NCI-H187 treated with DMSO at 0.1 percent for 48 hours (cell line): ENCODE measurements at places on chromosomes 11 and 22.

DNA sequence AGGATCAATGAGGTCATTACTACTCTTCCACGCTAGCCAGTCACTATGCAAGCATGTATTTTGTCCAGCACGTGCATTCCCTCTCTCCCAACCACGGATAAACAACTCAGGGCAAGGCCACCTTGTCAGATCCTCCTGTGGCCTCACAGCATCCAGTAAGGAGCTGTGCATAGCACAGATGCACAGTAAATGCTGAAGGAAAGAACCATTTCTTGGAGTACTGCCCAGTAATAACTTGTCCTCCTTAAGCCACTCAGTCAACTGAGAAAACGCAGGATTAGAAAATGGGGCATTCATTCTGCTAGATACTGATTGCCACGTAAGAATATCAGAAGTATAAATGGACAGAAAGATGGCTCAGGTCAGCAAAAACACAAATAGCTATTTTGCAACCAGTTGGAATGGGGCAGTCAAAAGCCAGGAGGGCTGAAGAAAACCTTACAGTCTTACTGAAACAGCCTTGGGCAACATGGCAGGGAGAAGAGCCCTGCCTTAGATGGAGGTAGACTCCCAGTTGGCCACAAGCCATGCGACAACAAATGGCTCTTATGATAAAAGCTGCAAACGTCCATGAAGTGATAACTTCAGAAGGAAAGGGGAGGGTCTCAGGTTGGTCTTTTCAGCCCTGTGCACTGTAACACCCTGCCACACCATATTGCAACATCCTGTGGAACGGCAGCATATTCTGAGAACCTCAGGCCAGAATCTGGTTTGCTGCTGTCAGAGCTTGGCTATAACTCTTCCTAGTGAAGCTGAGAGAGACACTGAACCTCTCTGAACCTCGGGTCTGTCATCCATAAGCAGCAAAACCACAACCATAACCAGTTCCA, 23.0 kb downstream of the PC start:
- no peak for DNase-seq

DNA sequence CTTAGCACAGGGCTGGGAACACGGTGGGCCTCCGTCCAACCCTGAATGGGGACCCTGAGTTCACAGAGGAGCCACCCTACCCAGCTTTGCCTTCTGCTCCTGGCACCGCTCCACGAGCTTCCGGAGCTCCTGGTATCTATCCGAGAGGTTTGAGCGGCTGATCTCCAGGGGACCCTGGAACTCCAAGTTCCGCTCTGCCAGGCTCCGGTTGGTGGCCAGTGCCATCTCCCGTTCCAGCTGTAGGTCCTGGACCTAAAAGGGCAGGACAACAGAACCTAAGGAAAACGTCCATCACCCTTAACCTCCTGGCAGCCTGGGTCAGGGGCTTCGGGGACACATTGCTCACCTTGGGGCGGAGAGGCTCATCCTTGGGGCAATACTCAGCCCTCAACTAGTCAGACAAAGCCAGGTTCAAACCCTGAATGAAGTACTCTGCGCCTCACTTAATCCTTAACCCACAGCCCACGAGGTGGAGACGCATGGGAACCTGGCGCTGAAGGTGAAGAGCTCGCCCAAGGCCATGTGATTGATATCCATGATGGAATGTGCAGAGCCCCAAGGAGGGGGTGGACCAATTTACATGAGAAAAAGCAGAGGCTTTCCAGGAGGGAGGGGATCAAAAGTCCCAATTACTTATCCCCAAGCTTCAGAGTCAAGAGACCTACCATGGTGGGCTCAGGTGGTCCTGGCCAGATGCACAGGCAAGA, 27.1 kb downstream of the VPS37C start:
- DNase-seq: no peak

DNA sequence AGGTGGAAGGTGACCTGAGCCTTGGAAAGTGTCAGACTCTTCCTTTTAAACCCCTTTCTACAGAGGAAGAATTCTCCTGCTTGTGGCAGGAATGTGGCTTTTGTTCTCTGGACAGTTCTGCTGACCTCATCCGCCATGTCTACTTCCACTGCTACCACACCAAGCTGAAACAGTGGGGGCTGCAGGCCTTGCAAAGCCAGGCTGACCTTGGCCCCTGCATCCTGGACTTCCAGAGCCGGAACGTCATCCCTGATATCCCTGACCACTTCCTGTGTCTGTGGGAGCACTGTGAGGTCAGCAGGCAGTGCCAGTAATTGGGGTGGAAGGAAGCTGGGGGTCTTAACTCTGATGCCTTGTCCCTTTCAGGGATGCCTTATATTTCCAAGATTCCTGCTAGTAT, 9.3 kb downstream of the HINFP start:
- no peak for DNase-seq

DNA sequence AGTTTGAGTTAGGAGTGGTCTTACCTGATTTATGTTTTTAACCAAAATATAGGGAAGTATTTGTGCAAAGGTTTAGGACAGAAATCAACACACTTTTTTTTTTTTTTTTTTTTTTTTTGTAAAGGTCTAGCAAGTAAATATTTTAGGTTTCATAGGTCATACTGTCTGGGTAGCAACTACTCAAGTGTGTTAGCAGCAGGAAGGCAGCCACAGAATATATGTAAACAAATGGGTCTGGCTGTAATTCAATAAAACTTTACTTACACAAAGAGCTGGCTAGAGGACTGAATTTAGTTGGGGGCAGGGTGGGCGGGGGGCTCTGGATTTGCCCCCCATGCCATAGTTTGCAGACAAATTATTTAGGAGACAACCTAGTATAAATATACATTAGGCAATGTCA, 510.4 kb downstream of the NELL1 start:
- DNase-seq: no peak

DNA sequence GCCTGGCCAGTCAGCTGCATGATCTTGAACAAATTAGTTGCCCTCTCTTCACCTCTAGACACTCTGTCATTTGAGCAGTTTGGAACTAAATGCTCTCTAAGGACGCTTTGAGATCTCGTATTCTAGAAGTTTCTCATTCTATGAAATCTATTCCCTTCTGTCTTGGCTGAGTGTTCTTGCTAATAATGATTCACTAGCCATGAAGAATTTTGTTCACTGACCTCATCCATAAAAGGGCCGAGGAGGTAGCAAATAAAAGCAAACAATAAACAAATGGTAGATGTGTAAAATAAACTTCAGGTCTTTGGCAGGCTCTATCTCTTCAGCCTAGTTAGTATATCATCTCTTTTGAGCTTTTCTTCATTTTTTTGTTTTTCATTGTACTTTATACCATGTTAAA, 76.6 kb downstream of the USP35 start:
- no peak for DNase-seq

DNA sequence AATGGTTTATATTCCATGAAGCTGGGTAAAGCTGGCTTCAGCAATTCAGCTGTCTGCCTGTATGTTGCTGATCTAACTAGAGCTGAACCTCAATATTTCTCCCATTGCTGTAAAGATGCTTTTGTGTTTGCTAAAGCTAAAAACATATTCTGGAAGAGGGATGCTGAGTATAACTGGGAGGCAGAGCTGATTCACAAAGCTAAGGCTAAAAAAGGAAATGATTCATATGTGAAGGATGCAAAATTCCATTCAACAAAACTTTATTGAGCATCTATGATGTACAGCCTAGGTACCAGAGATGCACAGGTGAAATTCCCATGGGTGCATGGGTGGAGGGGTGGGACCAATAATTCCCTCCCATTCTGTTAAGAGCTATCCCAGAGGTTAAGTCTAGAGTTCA, 193.9 kb downstream of the KIF18A start:
- DNase-seq: no peak

- no peak for DNase-seq
These were observed 28.6 kb downstream of the MMP20 start for GRCh38 chr11:102596578-102596977.

- no peak for DNase-seq
These were observed 24.9 kb upstream of the C11orf58 start for GRCh38 chr11:16713594-16713993.

DNA sequence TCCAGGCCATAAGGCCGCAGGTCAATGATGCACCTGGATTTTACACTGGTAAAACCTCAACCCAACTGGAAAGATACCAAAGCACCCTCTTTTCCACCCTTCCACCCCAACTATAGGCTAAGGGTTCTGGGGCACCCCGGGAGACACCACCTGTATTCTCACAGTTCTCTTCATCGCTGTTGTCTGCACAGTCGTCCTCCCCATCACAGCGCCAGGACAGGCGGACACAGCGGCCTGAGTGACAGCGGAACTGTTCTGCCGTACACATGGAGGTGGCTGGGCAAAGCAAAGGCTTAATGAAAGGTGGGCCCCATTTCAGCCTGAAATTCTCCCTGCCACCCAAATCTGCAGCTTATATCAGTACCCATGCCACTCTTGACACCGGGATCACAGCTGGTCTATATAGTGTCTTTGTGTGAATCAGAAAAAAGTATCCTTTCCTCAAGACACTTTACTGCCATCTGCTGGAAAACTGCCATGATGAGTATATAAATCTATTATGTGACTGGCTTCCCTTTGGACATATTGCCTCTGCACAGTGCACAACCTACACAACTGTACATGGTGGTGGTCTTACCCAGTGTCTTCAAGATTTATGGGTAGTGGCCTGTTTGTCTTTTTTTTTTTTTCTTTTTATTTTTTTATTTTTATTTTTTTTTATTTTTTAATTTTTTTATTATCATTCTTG, 21.5 kb downstream of the LRP4 start:
- peak; percentile 56 for DNase-seq

DNA sequence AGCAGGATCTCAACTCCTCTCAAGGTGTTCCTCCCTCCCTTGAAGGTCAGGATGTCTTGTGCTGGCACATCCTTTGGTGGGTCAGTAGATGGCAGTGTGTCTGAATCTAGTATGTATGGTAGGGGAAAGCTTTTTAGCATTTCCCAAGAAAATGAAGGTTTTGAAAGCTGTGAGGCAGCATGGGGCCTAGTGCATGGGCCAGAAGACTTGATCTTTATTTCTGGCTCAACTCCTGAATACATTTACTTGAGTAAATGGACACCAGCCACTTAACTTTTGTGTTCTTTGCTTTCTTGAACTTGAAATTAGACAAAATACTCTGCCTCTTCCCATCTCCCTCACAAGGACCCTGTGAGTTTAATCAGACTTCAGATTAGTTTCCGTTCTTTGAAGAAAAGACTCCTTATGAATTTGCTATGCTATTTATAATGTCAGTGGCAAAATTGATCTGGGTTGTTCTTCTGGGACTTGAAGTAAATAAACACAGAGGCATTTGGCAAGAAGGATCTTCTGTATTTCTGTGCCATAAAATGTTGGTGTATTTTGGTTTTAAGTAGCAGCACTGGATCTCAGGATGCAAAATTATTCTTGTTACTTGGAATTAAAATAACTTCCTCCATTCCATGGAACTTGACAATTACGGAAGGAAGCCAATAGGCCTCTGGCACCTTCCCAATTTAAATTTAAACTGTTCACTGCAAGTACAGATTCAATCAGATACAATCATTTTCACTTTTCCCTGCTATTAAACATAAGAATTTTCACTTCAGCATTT, 288.8 kb downstream of the CASP12 start:
- no peak for DNase-seq

DNA sequence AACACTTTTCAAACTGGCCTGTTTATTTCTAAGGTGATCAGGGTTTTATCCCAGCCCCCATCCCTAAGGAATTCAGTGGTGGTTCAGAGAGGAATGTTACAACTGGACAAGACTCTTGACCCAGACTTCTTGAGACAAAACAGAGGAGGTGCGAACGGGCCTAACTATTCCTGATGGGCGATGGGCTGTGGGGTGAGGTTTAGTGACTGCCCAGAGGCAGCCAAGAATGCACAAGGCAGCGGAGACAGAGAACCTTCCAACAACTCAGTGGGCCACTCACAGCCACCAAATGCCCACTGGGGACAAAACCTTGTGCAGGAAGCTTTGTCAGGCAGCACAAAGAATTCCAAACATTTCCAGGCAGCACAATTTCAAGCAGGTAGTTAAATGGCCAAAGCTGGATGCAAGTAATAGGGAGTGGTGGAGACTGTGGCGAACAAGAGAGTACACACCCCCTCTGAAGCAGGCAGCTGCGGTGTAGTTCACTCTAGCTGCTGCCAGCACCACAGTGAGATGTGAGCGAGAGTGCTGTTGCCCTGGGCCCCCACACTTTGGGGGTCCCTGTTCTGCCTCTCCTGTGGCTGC, 29.2 kb downstream of the SCUBE1 start:
- no peak for DNase-seq

DNA sequence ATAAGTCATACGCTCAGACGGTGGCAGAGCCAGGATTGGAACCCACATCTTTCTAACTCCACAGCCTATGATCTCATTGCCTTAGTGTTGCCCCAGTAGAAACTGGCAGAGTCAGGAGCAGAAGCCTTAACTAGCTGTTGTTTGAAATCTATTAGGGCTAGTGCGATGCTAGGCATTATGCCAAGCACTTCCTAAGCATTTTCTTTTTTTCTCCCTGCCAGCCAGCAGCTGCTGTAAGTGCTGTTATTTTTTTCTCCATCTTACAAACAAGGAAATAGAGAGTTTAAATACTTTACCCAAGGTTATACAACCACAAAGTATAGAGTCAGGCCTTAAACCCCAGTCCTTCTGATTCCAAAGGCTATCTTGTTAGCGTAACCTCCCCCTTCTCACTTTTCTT, 161.0 kb upstream of the SORL1-AS1 start:
- DNase-seq: no peak

- DNase-seq: no peak
These were observed 44.8 kb upstream of the CADM1 start for GRCh38 chr11:115548878-115549528.

DNA sequence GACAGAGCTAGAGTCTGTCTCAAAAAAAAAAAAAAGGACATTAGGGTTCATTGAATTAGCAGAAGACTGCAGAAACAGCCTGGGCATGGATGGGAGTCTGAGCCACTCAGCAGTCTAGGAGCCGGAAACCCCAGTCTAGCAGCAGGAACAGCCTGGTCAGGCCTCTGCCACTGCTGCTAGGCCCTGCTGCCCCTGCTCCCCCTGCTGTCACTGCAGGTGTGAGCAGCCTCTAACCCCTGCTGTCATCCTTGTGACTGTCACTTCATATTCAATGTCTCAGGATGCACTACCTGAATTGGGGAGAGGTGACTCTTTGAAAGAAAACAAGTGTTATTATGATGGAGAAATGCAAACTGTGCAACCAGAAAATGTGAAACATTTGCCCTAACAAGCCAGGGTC, 7.0 kb upstream of the DDX17 start:
- DNase-seq: no peak

DNA sequence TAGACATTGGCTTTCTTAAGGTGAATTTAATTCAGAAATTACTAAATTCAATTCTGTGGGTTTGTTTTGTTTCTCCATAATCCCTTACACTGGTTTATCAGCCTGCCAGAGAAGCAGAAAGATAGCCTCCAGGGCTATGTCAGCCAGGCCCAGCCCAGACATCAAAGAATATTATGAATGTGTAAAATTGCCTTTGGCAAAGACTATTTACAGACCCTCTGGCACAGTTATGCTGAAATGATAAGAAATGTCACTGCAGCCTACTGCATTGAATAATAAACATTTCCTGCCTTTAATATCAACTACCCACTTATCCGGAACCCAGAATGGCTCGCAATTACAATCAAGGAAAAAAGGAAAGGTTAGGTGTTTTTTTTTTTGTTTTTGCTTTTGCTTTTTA, 562.5 kb upstream of the LRRC4C start:
- no peak for DNase-seq
